Stimulated activated CD8-positive, alpha-beta memory T cell treated with anti-CD3 and anti-CD28 coated beads, Interleukin-15, amount 100 ng/mL, for 1 hour (primary cell): ENCODE measurements at places on chromosomes 16 and 17.

- DNase-seq = no peak
Measured at GRCh38 chr17:57589151-57590034, 155.7 kb downstream of the CCDC182 start.

DNA sequence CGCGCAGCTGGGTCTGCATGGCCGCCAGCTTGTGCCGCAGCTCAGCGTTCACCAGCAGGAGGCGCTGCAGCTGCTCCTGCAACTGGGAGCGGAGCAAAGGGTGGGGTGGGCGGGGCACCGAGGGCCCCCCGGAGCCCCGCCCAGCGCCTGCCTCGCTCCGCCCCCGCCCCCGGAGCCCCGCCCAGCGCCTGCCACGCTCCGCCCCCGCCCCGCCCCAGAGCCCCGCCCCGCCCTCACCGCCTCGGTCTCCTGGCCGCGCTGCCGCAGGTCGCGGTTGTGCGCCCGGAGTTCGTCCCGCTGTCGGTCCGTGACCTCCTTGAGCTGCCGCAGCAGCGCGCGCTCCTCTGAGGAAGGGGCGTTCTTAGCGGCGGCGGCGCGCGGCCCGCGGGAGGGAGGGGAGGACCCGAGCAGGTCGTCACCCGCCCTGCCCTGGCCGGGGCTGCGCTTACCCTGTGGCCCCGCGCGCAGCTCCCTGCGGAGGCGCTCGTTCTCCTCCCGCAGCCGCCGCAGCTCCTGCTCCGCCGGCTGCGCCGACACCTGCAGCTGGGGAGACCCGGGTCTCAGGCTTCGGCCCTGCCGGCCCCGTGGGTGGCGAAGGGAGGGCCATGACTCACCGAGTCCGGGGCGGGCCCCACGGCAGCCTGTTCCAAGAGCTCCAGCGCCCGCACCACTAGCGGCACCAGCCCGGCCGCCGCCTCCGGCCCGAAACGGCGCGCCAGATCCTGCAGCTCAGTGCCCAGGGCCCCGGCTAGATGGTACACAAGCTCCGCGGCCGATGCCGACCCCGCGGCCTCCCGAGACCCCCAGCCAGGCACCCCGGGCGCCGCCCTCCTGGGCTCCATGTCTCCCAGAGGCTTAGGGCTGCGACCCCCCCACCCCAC is 463 bp downstream of the RILP start:
- peak; percentile 85 for DNase-seq

GRCh38 chr17:2695961-2696760 is 15.4 kb downstream of the CLUH start:
- DNase-seq = no peak

GRCh38 chr16:21194771-21195301 is 16.5 kb downstream of the ZP2 start:
- no peak for DNase-seq

DNA sequence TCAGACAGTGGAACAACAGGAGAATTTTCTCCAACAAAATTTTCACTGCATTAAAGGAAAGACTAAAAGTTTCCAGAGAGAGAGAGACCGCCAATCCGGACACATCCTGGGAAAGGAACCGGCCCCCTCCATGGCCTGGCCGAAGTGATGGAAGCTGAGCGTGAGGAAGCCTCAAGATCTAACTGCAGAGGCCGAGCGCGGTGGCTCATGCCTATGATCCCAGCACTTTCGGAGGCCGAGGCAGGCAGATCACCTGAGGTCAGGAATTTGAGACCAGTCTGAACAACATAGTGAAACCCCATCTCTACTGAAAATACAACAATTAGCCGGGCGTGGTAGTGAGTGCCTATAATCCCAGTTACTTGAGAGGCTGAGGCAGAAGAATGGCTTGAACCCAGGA is 3.9 kb downstream of the CTRB2 start:
- DNase-seq = no peak

- DNase-seq = no peak
Measured at GRCh38 chr17:75864448-75864871, 9.3 kb upstream of the WBP2 start.

- no peak for DNase-seq
Measured at GRCh38 chr16:4378999-4379690, 7.5 kb downstream of the VASN start.

- DNase-seq = no peak
Measured at GRCh38 chr17:82386255-82386831, 14.8 kb downstream of the UTS2R start.

- no peak for DNase-seq
Measured at GRCh38 chr16:89612415-89613166, 851 bp upstream of the DPEP1 start.
